Karpas-422 (cell line): ENCODE measurements at places on chromosomes 16 and 17. TPM values are rescaled to one million over a fixed set of nuclear protein-coding genes. Genes with fewer than 3 reads are reported as not detected.

- no peaks in the 10 kb centered on the region for H3K4me1 ChIP-seq
- no peak for DNase-seq
- no peak overlapping the region for H3K27ac ChIP-seq
These were observed 179.6 kb downstream of the CCT6B start for GRCh38 chr17:34781571-34782108.

- no peaks in the 10 kb centered on the region for H3K27me3 ChIP-seq
- no peaks in the 10 kb centered on the region for H3K36me3 ChIP-seq
- DNase-seq: no peak
- H3K4me1 ChIP-seq: no peaks in the 10 kb centered on the region
- H3K4me3 ChIP-seq: no peak overlapping the region
These were observed 8.5 kb upstream of the YPEL3 start for GRCh38 chr16:30104492-30104891.

GRCh38 chr16:87278191-87279093 is 38.8 kb downstream of the C16orf95 start:
- no peaks in the 10 kb centered on the region for H3K36me3 ChIP-seq
- no peak overlapping the region for H3K4me3 ChIP-seq
- DNase-seq: peak; percentile 74
- no peaks in the 10 kb centered on the region for H3K4me1 ChIP-seq
- no peaks in the 10 kb centered on the region for H3K27me3 ChIP-seq

DNA sequence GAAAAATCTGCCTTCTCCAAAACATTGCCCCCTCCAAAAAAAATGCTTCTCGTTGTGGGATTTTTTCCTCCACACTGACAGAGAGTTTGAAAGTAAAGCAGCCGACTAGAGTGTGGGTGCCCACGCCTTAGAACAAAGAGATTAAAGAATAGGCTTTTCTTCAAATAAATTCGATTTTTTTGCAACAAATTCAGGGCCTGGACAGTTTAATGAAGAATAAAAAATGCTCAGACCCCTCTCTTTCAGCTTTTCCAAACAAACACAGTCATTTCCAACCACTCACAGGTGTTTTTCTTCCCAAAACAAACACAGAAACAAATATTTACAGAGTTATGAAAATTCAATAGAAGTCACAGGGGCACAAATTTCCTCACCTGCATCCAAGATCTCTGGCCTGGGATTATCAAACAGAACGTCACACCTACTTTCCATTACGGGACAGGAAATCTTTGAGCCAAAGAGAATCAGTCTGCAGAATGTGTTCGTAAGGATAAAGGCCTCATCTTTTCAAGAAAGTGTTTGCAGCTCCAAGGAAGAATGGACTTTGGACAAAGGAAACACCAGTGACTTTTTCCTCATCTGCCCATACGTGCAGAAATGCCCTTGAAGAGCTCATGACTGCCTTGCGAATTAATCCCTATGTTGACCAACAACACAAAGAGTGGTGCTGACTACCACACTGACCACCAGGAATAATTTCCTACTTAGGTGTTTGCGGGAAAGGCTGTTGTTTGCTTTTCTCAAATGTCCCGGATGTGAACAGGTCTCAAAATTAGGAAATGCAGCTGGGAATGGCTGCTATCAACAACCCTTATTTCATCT is 31.3 kb upstream of the TOX3 start:
- no peaks in the 10 kb centered on the region for H3K36me3 ChIP-seq
- no peak overlapping the region for H3K4me3 ChIP-seq

DNA sequence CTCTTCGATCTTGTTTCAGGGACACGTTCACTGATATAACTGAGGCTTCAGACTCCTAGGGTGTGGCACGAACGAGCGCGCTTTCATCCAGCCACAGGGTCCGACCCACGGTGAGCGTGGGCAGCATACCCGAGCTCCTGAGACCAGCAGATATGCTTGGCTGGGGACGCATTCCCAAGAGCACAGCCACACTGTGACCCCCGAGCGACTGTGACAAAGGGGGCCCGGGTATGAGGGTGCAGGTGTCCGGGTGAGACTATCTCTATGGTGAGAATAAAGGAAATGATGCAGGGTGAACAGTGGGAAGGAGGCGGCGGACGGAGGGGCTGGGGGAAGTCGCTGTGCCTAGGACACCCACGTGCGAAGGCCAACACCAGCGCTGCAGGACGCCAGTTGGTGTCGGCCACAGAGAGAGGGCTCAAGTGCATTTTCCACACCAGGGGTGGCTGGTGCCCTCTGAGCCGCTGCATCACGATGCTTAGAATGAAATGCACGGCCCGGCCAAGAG is 17.6 kb downstream of the RPH3AL start:
- peaks cover 11% of the 10 kb centered on the region for H3K4me1 ChIP-seq
- no peak overlapping the region for H3K4me3 ChIP-seq
- no peaks in the 10 kb centered on the region for H3K27me3 ChIP-seq
- no peaks in the 10 kb centered on the region for H3K36me3 ChIP-seq
- no peak overlapping the region for H3K27ac ChIP-seq

DNA sequence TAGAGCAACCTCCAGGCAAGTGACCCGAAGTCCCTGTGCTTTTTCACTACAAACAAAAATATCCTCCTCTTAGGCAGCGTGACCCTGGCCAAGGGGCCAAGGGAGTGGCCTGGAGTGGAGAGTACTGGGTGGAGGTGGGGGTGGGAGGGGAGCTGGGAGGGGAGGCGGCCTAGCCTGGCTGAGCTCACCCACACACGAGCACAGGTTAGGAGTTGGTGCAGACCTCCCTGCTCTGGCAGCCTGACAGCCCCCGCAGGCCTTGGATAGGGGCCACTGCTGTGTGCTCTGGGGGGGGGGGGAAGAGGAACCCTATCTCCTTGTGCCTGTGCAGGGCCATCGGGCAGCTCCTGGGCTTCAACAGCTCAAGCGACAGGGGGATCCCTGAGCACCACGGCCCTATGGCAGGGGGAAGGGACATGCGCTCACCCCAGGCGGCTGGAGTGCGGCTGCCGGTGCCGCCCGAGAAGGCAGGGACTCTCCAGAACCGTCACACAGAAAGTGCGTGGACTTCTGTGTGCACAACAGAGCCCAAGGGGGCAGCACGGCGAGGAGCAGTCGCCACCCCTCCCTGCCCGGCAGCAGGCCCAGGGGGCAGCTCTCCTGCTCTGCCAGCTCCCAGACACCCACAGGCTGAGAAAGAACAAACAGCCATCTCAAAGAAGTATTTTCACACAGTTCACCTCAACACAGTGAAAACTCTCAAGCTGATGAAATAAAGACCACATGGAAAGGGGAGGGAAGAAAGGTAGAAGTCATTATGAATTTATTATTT is 13.3 kb downstream of the SLC16A3 start:
- H3K4me3 ChIP-seq: no peak overlapping the region
- DNase-seq: no peak
- no peaks in the 10 kb centered on the region for H3K4me1 ChIP-seq
- peaks cover 5% of the 10 kb centered on the region; the same call in 1 of the 2 replicates for H3K36me3 ChIP-seq

Gene TMC7
- total RNA-seq: not detected in 2 replicates

- no peak overlapping the region for H3K4me3 ChIP-seq
- peaks cover 44% of the 10 kb centered on the region for H3K4me1 ChIP-seq
- H3K27me3 ChIP-seq: no peaks in the 10 kb centered on the region
- DNase-seq: no peak
These were observed 195.3 kb downstream of the MSI2 start for GRCh38 chr17:57451643-57452042.

GRCh38 chr17:67068999-67069398 is 24.6 kb downstream of the CACNG1 start:
- H3K27me3 ChIP-seq: no peaks in the 10 kb centered on the region
- no peaks in the 10 kb centered on the region for H3K4me1 ChIP-seq
- no peak for DNase-seq
- no peak overlapping the region for H3K27ac ChIP-seq

DNA sequence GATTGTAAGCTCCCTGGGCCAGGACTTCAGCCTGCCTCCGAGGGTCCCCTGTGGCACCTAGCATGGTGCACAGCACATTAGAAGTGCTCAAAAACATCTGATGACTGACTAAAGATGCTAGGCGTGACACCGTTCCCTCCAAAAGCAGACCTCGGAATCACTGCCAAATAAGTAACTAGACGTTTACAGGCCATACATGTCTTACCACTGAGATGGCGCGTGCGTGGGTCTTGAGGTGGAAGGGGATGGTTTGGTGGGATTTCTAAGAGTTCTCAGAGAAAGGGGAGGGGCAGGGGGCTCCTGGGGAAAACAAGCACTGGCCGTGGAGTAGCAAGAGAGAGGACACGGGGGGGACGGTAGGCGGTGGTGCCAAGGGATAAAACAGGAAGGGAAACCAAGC is 12.4 kb downstream of the MPO start:
- no peak overlapping the region for H3K4me3 ChIP-seq
- no peak for DNase-seq
- no peaks in the 10 kb centered on the region for H3K4me1 ChIP-seq
- H3K36me3 ChIP-seq: no peaks in the 10 kb centered on the region

Gene OR3A1
- not detected in 2 replicates for total RNA-seq

DNA sequence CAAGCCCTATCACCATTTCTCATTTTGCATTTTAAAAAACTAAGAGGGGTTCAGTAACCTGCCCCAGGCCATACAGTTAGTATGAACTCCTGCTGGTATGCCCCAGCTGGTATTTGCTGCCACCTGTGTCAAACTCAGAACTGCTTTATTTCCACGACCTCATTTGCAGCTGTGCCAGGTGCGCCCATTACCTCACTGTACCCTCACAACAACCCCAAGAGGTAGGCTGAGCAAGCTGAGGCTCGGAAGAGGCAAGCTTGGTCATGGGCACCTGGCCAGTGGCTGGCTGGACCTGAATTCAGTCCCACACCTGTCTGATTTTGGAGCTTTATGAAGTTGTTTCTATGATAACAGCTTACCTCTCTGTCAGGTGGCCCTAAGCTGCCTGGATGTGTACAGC is 7.6 kb downstream of the EPN2 start:
- DNase-seq: no peak
- H3K4me3 ChIP-seq: no peak overlapping the region
- H3K36me3 ChIP-seq: no peaks in the 10 kb centered on the region
- no peaks in the 10 kb centered on the region for H3K27me3 ChIP-seq
- no peak overlapping the region for H3K27ac ChIP-seq

- no peaks in the 10 kb centered on the region for H3K36me3 ChIP-seq
- no peak overlapping the region for H3K4me3 ChIP-seq
- no peak for DNase-seq
- H3K27me3 ChIP-seq: no peaks in the 10 kb centered on the region; the same call in 1 of the 2 replicates
These were observed 7.4 kb upstream of the PMFBP1 start for GRCh38 chr16:72179204-72179970.

DNA sequence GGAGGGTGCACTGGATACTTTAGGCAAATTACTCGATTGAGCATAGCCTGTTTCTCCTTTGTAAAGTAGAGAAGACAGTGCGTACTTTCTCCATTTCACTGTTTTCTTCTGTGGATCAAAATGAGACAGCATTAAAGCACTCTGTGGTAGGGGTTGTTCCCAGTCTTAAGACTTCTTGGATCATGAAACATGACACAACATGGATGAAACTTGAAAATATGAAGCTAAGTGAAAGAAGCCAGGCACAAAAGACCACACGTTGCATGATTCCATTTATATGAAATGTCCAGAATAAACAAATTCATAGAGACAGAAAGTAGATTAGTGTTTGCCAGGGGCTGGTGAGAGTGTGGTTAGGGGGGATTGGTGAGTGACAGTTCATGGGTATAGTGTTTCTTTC is 61.8 kb upstream of the MED9 start:
- no peaks in the 10 kb centered on the region for H3K36me3 ChIP-seq
- no peak overlapping the region for H3K27ac ChIP-seq
- H3K27me3 ChIP-seq: no peaks in the 10 kb centered on the region

Gene CHST5
- total RNA-seq: 0.76 and 0.97 TPM in 2 replicates

DNA sequence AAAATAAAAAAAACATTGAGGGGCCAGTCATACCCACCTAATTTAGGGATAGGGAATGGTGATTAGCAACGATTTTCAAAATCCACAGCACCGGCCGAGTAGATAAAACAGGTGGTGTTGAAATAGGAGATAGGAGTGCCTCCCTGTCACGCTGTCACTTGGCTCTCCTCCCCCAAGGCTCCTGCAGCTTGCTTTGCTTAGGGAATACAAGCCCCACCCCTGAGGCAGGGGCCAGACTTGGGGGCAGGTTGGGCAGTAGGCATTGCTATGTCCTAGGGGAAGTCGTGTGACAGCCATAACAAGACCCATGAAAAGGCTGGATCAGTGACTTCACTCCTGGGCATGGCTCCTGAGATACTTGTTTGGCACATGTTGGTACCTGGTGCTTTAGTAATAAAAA is 25.8 kb downstream of the POLR2A start:
- no peak for DNase-seq
- no peaks in the 10 kb centered on the region for H3K27me3 ChIP-seq
- peaks cover 33% of the 10 kb centered on the region for H3K36me3 ChIP-seq
- H3K4me3 ChIP-seq: no peak overlapping the region

- no peak overlapping the region for H3K27ac ChIP-seq
- no peaks in the 10 kb centered on the region for H3K4me1 ChIP-seq
- DNase-seq: no peak
- no peaks in the 10 kb centered on the region for H3K36me3 ChIP-seq
These were observed 1.8 kb downstream of the BTBD17 start for GRCh38 chr17:74359916-74360315.

DNA sequence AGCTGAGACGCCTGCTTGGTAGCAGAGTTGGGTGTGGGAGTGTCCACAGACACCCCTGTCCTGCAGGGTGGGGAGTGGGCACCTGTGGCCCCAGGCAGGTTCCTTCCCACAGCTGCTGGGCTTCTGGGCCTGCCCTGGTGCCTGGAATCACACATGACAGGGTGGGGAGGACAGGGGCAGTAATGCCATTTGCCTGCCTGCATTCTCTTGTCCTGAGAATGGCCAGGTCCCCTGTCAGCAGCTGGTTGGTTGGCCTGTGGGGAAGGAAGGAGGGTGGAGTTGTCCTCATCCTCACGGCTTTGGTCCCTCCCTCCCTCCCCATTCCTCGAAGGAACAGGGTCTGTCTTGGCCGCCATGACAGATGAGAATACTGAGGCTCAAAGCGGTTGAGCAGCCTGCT is 5.2 kb downstream of the PRSS53 start:
- no peaks in the 10 kb centered on the region for H3K27me3 ChIP-seq
- no peak for DNase-seq
- no peak overlapping the region for H3K4me3 ChIP-seq
- peaks cover 12% of the 10 kb centered on the region for H3K4me1 ChIP-seq

DNA sequence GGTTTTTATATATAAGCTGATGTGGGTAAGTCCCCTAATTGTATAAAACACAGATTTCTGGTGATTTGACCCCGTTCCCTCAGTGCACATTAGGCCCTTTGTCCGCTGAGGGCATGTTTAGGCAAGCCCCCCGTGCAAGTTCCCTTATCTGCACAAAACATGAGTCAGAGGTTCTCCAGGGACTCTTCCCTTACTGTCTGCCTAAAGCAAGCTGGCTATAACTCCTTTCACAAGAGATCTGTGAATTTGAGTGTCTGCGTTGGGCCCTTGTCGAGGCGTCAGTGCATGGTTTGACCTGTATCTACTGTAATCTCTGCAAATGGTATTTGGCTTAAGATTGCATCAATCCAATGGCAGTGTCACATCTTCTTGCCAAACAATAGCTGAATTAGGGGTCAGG is 712.8 kb downstream of the CDH8 start:
- DNase-seq: no peak
- no peak overlapping the region for H3K4me3 ChIP-seq
- no peaks in the 10 kb centered on the region for H3K27me3 ChIP-seq
- H3K27ac ChIP-seq: no peak overlapping the region
